Epithelial cell of proximal tubule (primary cell): ENCODE measurements at places on chromosomes 5 and 9. TPM values are rescaled to one million over a fixed set of nuclear protein-coding genes. Genes with fewer than 3 reads are reported as not detected.

- peak; percentile 98 for DNase-seq
Measured at GRCh38 chr9:115158661-115159481, 40.9 kb upstream of the TNC start.

DNA sequence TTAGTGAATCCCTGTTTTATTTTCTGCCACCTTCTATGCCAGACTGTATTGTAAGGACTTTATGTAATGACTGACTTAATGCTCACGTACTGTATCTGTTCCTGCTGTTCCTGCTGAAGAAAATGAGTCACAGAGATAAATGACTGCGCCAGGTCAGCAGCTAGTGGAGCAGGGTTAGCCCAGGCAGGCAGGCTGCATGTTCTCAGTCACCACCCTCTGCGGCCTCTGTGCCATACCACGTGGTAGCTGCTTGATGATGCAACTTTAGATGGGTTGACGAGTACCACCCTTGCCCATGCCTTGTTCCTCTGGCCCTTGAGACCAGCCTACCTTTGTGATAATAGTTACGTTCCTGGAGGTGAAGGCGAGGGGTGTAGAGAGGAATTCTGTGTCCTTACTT is 161.9 kb downstream of the TRIO start:
- DNase-seq, result peak; percentile 47

DNA sequence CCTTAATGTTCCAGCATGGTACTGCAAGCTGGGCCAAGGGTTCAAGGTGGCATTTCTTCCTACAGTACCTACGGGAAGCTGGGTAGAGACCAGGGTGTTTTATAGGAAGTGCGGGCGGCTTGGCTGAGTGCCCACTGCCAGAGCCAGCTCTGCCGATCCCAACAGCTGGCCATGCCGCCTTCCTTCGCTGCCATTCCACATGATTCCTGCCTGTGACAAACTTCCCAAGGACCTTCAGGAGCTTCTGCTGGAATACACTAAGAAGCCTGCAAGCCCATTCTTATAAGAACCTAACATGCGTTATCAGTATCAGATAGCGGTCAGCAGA is 22.0 kb downstream of the MYO10 start:
- DNase-seq, result no peak

Gene KIF27
- total RNA-seq, result 1.5 and 2.7 TPM in 2 replicates
